ENCODE measurements at places on chromosomes 1 and 21.

DNA sequence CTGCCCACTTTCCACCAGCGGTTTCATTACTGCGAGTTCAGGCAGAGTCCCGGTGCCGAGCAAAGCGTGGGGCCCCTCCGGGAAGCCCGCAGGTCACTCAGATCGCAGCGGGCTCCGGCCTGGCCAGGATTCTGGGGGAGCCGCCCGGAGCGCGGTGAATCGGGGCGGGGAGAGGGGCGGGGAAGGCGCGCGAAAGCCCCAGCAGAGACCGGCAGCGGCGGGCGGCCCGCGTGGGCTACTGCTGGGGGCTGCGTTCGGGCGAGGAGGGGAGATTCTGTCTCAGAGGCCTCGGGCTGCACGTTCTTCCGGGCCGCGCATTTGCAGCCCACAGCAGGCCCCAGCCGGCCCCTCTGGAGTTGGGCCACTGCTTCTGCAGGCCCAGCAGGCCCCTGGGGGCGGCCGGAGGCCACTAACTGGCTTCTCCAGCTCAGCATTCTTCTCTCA is 64.7 kb downstream of the SCCPDH start:
- no peak for DNase-seq

GRCh38 chr1:44472620-44473525 is 67.8 kb downstream of the RNF220 start:
- no peak for DNase-seq

DNA sequence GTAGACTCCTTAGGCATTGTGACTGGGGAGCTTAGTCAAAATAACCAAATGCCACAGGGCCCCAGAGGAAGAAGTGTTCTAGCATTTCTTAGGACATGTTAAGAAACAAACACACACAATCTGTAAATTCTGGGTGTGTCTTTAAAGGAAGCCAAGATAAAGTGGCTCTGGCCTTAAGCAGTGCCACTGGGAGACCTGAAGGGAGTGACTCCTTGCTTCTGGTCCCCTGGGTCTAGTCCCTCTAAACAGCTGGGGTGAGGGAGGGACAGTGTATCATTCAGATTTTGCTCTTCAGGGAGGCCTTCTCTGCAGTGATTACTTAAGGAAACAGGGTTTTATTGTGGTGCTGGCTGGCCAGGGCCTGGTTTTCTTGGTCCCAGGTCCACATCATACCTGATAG is 9.1 kb upstream of the PROK1 start:
- no peak for DNase-seq

DNA sequence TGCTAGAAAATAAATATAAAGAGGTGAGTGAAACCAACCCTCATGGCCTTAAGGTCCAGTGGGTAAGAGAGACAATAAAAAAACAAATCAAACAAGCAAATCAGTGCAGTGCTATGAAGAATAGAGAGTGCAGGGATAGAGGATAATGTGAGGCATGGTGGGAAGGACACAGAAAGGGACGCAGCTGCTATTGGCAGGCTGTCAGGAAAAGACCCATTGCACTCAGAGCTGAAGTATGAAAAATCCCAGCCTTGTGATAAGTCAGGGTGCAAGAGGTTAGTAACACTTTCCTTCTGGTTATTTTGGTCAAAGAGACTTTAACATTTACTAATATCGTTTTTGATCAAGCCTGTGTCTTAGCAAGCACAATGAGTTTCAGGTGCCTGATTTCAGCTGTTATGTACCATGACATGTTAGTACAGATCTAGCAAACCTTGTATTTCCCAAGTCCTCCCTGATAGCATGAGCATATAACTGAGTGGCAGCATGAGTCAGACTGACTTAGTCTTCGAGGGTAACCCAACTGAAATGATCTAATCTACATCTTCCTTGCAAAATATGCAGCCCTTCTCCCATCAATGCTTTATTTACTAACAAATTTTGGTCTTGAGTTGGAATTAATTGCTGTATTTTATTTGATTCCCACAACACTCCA is 31.7 kb downstream of the CHML start:
- DNase-seq, result no peak

GRCh38 chr1:228157729-228158126 is 7.9 kb upstream of the IBA57 start:
- DNase-seq, result no peak

DNA sequence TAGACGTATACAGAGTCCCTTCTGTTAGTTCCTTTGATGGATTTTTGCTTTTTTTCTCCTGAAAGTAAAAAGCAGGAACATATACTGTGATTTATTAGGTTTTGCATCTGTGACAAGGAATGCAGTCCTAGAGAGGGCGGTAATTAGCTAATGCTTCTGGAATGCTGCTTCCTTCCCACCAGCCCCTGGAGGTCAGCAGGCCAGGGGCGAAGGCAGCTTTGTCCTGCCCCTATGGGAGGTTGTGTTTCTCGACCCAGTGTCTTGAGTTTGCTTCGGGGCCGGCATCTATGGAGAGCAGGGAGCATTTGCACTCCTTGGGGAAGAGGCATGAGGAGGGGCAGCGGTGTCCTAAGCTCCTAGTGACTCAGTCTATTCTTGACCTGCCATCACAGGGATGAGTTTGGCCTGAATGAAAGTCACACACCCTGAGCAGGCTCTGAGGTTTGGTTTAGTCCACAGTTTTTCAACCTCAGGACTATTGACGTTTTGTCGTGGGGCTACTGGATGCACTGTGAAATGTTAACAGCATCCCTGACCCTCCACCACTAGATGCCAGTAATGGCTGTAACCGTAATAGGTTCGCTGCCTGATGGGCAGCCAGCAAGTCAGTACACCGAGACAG is 85.0 kb upstream of the KCNJ15 start:
- DNase-seq, result no peak

DNA sequence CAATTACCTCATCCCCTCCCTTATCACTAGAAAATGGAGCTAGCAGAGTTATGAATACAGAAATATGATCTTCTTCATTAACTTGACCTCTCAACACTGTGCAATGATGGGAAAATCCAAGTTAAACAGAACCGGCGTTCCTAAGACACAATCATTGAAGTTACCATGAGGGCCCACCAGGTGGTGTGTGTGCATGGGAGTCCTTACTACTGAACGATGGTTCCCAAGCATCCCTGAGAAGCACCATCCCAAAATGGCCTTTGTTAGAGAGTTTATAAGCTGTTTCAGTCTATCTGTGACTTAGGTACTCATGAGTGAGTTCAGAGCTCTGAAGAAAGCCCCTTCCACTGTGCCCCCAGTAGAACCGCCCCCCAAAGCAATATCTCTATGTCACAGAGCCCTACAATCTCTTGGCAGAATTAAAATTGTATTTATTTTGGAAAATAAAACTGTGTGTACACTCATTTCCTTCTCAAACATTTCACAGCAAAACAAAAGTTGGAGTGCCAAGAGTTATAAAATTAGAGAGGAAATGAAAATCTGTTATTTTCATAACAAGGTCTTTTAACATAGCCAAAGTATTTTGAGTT is 56.8 kb downstream of the PLD5 start:
- DNase-seq, result peak; percentile 83

DNA sequence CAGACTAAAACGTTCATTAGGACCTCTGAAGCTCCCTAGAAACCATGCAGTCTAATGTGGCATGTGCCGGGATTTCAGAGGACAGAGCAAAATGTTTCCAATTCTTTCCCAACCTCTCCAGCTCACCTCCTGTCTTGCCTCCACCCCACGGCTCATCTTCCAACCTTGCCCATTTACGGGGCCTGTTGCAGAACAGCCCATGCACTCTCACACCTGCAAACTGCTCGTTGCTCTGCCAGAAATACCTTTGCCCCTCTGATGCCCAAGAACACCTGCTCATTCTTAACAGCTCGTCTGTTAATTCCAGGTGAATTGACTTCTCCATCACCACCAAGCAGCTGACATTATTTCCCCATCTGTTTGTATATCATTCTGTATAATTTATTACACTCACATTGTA is 53.9 kb upstream of the LBR start:
- DNase-seq, result no peak

- no peak for DNase-seq
Measured at GRCh38 chr1:162139211-162139610, 69.7 kb downstream of the NOS1AP start.

DNA sequence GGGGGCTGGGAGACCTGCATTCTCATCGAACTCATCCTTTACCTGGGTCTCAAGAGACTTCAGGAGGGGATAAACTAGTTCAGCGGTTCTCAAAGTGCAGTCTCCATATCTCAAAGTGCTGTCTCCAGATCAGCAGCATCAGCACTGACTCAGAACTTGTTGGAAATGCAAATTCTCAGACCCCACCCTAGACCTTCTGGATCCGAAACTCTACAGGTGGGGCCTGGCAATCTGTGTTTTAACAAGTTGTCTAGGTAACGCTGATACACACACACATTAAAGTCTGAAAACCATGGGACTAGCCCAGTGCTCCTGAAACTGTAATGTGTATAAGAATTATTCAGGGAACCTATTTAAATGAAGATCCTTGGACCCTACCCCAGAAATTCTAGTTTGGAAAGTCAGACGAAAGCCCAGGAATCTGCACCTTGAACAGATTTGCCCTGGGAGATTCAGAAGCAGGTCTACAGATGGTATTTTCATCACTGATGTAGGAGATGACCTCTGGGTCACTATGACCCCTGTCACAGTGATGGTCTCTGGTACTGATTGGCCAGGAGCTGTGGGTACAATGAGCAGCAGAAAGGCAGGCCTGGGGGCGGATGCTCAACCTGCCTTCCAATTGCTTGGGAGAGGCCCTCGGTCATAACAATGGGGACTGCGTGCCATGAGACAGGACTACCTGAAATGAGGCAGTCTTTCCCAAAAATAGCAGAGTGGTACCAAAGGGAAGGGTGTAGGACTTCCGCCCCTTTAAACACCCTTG is 127.2 kb downstream of the FAM78B start:
- DNase-seq, result no peak

DNA sequence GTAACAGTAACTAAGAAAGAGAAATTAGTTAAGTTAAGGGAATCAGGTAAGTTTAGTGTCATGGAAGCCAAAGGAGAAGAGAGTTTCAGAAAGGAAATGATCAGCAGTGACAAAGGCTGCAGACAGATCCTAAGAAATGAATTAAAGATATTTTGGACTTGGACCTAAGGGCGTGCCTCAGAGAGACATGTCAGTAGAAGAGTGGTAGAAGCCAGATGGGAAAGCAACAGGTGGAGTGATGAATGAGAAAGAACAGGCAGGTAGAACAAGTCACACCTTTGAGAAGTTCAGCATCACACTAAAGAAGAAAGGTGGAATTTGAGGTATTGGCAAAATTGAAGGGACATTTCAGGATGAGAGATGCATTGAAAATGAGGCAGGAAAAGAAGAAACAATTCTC is 1.4 kb upstream of the C4BPA start:
- no peak for DNase-seq

- DNase-seq, result no peak
Measured at GRCh38 chr1:31625561-31626222, 8.2 kb downstream of the HCRTR1 start.

- DNase-seq, result no peak
Measured at GRCh38 chr1:21294266-21294989, 4.2 kb upstream of the ECE1 start.

DNA sequence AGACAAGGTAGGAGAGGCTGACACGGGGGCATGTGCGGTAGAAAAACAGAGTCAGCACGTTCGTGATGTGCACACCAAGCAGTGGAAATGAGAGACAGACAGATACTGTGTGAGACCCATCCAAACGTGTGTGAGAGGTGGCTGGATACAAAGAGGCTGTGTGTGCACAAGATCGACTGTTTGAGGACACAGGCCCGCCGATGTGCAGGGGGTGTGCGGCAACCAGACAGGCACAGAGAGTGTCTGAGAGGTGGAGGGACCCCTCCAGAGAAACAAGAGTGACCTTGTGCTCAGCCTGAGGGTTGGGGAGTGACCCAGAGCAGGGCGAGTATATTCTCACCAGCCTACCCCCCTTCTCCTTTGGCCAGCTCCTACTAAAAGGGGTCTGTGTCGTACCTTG is 97.8 kb upstream of the IPO9 start:
- DNase-seq, result no peak

- no peak for DNase-seq
Measured at GRCh38 chr1:38671221-38671620, 188.4 kb downstream of the RRAGC start.

GRCh38 chr1:12305377-12305776 is 75.5 kb downstream of the VPS13D start:
- DNase-seq, result no peak

GRCh38 chr1:65063025-65063424 is 85.0 kb upstream of the AK4 start:
- peak; percentile 18 for DNase-seq

DNA sequence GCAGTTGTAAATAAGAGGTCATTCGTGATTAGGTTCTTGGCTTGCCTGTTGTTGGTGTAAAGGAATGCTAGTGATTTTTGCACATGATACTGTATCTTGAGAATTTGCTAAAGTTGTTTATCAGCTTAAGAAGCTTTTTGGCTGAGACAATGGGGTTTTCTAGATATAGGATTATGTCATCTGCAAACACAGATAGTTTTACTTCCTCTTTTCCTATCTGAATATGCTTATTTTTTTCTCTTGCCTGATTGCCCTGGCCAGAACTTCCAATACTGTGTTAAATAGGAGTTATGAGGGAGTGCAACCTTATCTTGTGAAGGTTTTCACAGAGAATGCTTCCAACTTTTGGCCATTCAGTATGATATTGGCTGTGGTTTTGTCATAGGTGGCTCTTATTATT is 576.1 kb upstream of the RGS18 start:
- no peak for DNase-seq

DNA sequence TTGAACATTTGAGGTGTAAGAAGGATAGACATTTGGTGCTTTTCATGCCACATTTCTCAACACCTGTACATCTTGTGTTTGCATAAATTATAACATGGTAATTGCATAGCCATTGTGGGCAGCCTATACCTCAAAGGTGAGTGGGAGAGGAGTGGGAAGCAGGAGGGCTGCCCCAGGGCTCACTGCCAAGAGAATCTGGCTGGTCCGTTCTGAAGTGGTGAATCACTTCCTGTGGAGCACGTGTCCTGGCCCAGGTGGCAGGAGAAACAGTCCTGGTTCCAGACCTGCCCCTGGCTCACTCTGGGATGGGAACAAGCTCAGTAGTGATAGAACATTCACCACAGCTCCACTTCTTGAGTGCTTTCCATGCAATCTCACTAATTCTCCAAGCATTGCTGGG is 11.6 kb upstream of the OLFML2B start:
- DNase-seq, result no peak

DNA sequence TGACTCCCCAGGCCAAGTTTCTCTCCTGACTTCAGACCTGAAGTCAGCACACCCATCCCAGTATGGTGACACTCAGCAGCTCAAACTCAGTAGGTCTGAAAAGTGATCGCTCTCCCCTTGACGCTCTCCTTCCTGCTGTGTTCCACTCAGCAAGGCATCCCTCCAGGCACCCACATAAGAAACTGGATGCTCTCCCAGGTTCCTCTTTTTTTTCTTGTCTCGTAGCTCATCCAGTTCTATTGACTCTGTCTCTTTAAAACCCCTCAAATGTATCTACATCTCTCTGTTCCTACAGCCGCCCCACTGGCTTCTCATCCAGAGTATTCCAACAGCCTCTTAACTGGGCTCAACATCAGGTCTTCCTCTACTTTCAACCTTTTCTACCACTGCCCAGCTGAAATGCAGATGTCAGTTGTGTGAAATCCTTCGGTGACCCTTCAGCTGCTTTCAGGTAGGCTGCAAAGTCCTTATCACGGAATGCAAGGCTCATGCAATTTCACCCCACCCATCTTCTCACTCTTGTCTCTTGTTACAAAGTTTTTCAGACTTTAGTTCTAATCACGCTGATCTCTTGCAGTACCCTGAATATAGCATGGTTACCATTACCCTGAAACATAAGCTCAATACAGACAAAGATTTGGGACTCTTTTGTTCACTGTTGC is 286.2 kb upstream of the POU3F1 start:
- no peak for DNase-seq

Measured in NCI-H1694 (cell line).